ENCODE measurements at places on chromosomes 6 and 20. TPM values are rescaled to one million over a fixed set of nuclear protein-coding genes. Genes with fewer than 3 reads are reported as not detected.

The TPX2 gene
- total RNA-seq = 2.2 TPM

DNA sequence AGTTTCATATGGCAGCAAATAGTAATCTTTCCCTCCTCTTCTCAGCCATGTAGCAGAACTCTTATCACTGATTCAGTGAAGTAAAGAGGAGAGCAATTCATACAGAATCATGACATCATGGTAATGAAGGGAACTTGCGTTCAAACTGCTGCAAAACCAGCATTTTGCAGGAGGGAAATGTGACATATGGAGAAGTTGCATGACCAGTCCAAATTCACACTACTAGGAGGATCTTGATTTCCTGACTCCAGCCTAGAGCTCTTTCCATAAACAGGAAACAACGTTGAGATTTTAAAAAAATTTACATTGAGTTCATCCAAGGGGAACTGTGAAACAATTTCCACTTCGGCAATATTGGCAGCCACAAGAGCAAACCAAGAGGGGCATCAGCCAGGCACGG lies 63.8 kb downstream of the MBOAT1 start:
- no peak for DNase-seq

The PPP2R5D gene
- total RNA-seq = 39.3 TPM

GRCh38 chr6:37373822-37374471 lies 20.2 kb downstream of the RNF8 start:
- no peak for DNase-seq

DNA sequence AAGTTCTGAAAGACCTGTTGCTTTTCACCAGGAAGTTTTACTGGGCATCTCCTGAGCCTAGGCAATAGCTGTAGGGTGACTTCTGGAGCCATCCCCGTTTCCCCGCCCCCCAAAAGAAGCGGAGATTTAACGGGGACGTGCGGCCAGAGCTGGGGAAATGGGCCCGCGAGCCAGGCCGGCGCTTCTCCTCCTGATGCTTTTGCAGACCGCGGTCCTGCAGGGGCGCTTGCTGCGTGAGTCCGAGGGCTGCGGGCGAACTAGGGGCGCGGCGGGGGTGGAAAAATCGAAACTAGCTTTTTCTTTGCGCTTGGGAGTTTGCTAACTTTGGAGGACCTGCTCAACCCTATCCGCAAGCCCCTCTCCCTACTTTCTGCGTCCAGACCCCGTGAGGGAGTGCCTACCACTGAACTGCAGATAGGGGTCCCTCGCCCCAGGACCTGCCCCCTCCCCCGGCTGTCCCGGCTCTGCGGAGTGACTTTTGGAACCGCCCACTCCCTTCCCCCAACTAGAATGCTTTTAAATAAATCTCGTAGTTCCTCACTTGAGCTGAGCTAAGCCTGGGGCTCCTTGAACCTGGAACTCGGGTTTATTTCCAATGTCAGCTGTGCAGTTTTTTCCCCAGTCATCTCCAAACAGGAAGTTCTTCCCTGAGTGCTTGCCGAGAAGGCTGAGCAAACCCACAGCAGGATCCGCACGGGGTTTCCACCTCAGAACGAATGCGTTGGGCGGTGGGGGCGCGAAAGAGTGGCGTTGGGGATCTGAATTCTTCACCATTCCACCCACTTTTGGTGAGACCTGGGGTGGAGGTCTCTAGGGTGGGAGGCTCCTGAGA lies at the start of gene HFE:
Gene HFE (plus strand): TSS at position 146 of the 832 bp plus-strand sequence. CDS start 12 bp downstream, at position 158.
- peak; percentile 58 for DNase-seq

The C6orf15 gene
- not detected for total RNA-seq

DNA sequence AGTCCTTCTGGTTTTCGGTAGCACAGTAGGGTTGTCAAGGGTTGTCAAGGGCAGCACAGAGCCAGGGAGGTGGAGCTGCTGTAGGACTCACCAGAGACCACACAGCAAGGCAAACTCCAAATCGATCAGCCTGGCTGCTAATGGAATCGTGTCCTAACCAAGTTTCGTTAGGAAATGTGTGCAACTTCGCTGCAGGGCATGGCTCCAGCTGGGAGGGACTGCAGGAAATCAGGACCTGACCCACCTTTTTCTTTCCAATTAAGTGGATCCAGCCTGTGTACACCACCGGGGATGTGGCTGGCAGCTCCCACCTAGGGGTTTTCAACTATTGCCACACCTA lies 251.7 kb upstream of the QKI start:
- DNase-seq = no peak

DNA sequence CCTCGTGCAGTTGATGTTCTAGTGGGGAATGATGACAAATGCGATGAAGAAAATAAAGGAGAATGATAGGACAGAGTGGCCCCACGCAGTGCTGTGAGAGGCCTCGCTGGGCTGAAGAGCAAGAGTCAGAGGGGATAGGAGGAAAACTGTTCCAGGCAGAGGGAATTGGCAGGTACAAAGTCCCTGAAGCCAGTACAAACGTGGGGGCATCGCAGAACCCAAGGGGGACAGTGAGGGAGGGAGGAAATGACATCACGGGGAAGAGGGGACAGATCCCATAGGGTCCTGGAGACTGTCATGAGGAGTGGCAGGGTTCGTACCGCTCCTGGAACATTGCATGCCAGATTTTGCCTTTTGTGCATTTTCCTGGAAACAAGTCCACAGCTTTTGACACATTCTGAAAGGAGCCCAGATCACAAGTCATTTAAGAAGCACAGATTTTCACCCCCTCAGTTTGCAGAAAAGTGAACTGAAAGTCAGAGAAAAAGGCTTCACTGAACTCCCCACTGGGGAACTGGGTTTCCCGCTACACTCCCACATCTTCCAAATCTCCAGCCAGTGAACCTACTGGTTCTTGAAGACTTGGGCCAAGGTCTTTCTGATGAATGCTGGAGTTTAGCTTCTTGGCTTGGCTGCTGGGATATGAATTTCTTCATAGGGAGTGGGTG lies 77.0 kb downstream of the SULF2 start:
- no peak for DNase-seq
